ENCODE measurements at places on chromosomes 5 and 9.

DNA sequence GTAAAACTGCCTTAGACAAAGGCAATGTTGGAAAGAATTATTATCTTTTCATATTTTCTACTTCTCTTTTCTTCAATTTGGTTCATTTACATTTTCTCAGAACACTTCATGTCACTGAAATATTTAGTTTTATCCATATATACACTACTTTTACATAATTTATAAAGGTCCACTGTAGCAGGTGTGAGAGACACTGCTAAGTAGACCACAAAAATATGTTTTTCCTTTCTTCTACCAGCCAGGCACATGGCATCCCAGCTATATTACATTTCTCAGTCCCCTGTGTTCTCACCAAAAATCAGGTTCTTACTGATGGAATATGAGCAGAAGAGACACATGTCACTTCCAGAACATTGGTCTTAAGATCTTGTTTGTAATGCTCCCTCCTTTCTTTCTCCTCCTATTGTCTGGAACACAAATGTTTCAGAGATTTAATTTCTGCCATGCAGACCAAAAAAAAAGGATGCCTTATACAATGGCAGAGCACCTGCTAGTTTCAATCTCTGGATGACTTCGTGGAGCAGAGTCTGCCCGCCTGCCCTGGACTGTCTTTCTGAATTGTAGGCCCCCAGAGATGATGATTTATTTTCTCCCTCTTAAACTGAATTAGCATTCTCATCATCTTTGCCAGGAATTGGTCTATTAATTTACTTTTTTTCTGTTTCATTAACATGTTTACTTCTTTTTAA, 125.4 kb upstream of the ACOT12 start:
- DNase-seq, result no peak

DNA sequence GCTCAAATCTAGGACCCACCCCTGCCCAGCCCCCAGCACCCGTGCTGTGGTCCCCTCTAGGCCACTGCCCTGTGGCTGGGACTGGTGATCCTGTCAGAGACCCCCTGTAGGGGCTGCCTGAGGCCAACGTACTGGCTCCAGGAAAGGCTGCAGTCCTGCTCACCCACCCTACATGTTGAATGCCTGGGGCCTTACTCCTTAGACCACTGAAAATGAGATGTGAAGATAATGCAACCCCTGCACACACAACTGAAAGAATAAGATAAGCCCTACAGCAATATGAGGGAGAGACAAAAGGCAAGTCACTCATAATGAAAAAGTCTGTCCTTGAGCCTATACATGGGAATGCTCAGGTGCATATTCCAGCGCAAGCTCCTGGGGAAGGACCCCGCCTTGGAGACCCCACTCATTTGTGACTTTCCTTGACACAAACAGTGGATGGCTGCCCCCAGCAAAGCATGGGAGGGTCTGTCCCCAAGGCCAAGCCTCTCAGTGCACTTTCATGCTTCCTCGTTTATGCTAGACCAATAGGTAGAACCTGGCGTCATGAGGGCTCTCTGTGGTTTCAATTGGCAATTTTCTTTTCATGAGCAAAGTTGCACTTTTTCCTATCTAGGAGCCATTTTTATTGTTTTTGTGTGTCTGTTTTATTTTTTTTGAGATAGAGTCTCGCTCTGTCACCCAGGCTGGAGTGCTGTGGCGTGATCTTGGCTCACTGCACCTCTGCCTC, 12.5 kb upstream of the WNK2 start:
- peak; percentile 85 for DNase-seq

- no peak for DNase-seq
These were observed 51.8 kb downstream of the SLC1A3 start for GRCh38 chr5:36658038-36658756.

DNA sequence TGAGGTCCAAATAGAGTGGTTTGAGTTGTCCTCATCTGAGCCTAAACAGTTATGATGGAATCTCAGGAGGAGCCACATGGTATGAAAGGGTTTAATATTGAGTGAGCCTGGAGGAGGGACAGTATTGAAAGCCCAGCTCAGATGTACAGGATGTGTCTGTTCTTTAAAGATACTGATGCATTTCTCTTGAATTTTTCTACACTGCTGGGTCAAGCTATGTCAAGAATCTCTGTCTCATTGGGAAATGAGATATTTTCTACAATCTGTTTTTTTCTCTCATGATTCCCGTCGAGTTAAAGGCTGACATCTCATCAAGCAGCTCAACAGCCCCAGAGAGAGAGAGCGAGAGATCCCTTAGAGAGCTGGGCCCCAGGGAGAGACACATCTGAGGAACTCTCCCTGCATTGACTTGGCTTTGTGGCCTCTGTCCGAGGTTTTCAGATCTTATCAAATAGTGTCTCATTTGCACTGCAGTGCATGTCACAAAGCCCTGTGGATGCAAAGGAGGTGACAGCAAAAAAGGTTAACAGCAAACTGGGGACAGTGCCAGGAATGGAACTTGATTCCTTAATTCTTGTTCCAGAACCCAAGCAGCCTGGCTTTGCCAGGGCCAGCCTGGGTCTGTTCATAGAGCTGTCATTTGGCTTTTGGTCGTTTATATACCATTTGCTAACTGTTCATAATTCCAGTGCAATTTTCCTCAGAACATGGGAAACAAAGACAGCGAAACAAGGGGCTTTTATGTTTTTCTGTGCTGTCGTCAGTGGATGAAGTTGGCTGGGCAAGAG, 19.0 kb upstream of the ACTBL2 start:
- DNase-seq, result peak; percentile 56

- DNase-seq, result peak; percentile 37
These were observed 161.5 kb upstream of the NR4A3 start for GRCh38 chr9:99660191-99660636.

DNA sequence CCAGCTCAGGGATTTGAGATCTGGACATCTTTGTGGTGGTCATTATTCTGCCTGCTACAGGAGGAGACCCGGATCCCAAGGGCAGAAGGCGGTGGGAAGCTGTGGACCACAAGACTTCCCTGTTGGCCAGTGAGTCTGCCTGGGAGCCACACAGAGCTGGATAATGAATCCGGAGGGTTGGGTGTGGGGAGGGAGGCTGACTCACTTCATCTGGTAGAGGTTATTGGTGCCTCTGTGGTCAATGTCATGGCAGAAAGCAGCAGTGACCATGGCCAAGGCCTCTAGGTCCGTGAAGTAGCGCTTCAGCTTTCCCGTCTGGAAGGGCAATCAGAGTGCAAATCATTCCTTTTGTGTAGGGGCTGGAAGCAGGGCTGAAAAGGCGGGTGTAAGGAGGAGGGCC, 58.5 kb downstream of the PDE6A start:
- DNase-seq, result no peak

GRCh38 chr9:108003526-108003925, 514.0 kb upstream of the KLF4 start:
- DNase-seq, result no peak

GRCh38 chr9:223152-223551, 8.5 kb downstream of the DOCK8 start:
- DNase-seq, result peak; percentile 14

- peak; percentile 68 for DNase-seq
These were observed 52.3 kb upstream of the FAM120AOS start for GRCh38 chr9:93505541-93506132.

- DNase-seq, result no peak
These were observed 77.2 kb upstream of the BOD1 start for GRCh38 chr5:173693670-173694069.

DNA sequence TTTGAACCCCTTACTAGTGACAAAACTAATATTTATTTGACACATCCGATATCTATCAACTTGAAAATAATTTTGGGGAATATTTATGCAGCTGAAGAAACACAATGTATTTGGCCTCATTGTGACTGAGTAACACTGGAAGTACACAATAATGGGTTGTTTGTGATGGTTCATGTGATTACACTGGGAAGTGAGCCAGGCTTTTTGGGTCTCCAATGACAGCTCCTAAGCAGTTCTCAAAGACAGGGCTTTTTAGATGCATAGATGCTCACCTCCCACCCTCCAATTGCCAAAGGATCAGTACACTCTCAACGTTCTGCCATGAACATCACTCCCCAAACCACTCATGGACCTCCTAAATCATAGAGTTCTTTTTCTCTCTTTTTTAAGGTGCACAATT, 170.0 kb downstream of the SLC24A2 start:
- no peak for DNase-seq

DNA sequence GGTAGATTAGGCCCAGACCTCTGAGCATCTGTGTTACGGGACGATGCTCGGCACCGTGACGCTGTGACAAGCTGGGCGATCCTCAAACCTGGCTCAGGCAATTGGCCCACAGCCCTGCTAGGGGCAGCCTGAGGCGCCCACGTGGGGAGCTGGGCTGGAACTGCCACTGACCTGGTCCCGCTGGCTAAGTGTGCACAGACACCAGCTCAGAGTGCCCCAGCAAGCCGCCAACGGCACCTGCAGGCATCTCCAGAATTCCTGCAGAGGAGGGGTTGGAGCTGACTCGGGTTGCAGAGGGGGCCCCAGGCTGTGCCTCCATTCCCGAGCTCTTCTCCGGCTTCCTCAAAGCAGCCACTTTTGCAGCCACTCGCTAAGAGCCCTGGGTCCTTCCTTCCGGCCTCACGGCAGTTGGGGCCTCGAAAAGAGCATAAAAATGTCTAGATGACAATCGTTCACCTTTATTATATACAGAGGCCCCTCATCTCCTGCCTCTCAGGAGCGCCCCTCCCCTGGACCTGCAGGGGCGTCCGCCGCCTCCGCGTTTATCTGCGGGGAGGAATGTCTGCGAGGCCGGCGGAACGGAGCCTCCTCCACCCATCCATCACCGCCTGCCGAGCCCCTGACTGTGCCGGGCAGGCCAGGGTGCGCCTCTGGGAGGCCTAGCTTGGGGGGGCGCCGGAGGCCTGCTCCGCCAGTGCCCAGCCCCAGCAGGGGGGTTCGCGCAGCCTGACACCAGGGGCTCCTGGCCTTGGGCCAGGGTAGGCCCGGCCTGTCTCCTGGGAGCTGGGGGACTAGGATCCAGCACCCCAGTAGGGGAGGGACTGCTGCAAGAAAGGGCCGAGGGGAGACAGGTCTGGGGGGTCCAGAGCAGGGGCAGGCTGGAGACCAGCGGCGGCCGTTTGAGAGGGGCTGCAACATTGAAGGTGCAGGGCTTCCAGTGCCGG, 144.9 kb downstream of the BARX1 start:
- DNase-seq, result no peak

DNA sequence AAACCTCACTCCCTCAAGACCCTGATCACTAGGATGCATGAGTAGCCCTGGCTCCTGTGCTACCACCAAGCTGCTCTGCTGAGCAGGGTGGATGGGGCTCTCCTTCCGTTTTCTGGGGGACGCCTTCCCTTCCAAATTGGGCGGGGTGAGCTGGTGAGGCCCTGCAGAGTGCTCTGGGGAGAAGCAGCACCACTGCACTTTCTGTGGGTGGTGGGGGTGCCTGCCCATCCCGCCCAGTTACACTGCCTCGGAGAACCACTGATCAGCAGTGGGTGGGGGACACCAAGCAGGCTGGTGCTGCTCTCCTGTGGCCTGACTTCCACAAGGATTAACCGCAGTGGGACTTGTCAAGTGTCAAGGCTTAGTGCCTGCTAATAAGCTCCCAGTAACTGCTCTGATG, 19.0 kb downstream of the GFPT2 start:
- no peak for DNase-seq

DNA sequence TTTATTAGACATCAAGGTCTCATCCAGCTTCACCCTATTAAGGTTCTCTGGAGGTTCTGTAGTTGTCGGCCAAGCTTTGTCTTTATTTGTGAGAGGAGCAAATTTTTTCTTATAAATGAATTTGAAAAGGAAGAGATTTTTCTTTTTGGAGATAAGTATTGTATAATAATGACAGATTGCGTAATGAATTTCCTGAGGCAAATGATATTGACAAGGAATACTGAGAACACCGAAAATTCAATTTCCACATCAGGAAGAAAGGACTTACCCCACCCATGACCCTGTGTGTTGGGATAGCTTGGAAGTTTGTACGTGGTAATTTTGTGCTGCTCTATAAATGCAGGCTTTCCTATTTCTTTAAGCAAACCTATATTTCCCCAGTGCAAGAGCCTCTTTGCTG, 53.5 kb downstream of the MAMDC2 start:
- DNase-seq, result no peak

GRCh38 chr5:134249469-134250379, 23.9 kb upstream of the PPP2CA start:
- peak; percentile 65 for DNase-seq

- DNase-seq, result no peak
These were observed 6.2 kb downstream of the TERT start for GRCh38 chr5:1288439-1289335.

DNA sequence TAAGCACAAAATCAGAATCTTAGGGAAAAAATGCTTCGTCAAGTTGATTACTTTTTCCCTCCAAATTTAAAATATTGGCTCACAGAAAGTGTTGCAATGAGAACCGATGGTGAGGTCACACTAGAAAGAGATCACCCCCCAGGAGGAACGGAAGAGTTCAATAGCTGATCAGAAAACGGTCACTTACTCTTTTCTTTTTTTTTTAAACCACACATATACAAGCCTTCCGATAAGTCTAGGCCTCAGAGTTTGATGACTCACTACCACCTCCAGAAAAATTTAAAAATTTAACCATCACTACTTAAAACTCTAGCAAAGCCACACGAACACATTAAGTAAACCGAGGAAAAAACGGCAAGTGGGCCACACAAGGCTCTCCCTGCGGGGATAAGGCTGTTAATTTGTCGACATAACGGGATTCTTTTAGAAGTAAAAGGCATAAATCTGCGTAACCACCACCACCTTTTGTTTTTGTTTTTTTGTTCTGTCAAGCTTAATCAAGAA, 1.2 kb downstream of the SURF4 start:
- peak; percentile 77 for DNase-seq

- no peak for DNase-seq
These were observed 63.0 kb downstream of the C5orf15 start for GRCh38 chr5:133905424-133905823.

GRCh38 chr9:2053883-2054845, 39.0 kb downstream of the SMARCA2 start:
- DNase-seq, result peak; percentile 50

DNA sequence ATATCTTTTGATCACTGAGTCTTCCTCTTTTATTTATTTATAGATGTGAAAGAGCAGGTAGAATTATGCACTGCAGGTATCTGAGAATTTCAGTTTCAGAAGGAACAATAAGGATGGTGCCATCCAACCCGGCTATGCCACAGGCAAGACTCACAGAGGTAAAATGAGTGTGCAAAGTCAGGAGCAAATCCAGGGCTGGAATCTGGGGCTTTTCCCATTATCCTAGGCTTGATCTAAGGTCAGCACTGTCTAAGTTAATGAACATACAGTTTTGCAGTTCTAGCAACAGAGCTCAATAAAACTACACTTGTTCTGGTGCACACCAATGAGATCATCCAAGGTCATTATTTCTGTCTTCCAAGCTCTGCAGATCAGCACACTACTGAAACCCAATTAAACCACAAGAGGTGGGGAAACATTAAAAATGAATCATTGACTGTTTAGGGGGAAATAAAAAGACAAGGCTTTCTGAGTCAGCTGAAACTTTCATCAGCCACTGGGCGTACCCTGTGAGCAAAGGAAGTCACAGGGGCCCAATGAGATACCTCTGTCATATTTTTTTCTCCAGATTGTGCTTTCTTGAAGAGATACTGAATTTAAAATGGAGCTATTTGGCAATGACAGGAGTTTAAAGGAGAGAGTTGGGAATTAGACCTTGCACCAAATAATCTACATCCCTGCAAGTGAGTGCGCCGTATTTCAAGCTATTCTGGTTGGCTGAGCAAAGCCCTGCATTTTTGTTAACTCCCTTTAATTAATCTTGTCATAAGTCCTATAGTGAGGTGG, 662.2 kb upstream of the ZNF608 start:
- peak; percentile 35 for DNase-seq
